GM12878 (cell line): ENCODE measurements at places on chromosomes 6 and 20. TPM values are rescaled to one million over a fixed set of nuclear protein-coding genes. Genes with fewer than 3 reads are reported as not detected.

DNA sequence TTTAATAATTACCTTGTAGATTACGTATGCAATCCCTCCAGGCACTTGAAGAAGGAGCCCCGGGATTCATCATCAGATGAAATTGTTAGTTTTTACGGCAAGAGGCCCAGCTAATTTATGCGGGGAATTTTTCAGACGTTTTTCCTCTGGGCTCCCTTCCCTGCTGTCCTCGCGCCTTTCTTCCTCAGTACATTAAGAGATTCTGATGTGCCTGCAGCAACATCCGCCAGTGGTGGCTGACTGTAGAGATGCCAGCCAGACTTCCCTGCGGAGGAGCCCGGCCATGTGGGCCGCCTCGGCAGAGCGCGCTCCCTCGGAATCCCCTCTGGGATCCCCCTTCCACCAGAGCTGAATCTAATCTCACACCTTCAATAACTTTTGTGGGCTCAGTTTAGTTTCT lies 46.4 kb upstream of the POU3F2 start:
- no peaks in the 10 kb centered on the region for H3K36me3 ChIP-seq
- no peaks in the 10 kb centered on the region for H3K4me1 ChIP-seq
- H3K27ac ChIP-seq: no peak overlapping the region
- H3K4me3 ChIP-seq: no peak overlapping the region
- H3K27me3 ChIP-seq: no peaks in the 10 kb centered on the region
- DNase-seq: no peak

DNA sequence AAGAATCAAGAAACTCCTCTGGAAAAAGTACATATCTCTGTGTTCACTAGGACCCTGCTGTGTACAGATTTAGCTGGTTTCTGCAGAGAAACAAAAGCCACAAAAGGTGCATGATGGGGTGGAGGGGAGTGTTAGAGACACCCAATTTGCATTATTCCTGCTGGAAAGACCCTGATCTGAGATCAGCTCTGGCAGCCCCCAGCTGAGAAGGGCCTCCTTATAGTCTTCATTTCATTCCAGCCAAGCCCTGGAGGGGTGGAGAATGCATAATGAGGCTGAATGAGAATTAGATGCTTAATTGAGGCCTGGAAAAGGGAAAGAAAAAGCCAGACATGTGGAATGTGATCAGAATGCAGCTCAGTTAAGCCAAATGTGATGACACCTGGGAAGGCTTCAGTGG lies 545.6 kb downstream of the KIF16B start:
- no peaks in the 10 kb centered on the region for H3K27me3 ChIP-seq
- no peak overlapping the region for H3K27ac ChIP-seq
- H3K4me1 ChIP-seq: peaks cover 4% of the 10 kb centered on the region; the same call in 1 of the 2 replicates
- H3K36me3 ChIP-seq: no peaks in the 10 kb centered on the region
- no peak overlapping the region for H3K4me3 ChIP-seq

SAPCD1 gene
- 8.6 and 13.0 TPM in 2 replicates for total RNA-seq

RNF182 gene
- not detected in 2 replicates for total RNA-seq

GRCh38 chr6:36701401-36701991 lies 3.9 kb downstream of the RAB44 start:
- H3K27ac ChIP-seq: no peak overlapping the region
- no peaks in the 10 kb centered on the region for H3K4me1 ChIP-seq
- H3K36me3 ChIP-seq: no peaks in the 10 kb centered on the region
- DNase-seq: no peak
- H3K27me3 ChIP-seq: no peaks in the 10 kb centered on the region
- no peak overlapping the region for H3K4me3 ChIP-seq

DNA sequence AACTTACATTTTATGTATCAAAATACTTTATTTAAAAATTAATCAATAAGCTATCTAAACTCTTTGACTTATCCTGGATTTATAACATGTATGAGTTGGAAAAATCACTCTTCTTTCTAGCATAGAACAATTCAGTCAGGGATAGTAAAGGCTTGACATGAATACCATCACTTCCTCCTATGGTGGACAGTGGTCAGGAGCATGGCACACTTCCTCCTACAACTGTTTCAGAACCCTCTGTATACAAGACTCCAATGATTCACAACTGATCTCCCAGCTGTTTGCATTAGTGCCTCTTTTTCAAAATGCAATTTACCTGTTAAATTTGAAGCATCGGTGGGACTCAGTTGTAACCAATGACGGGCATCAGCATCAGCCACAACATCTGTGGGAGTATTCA lies 129.7 kb downstream of the RALGAPA2 start:
- H3K36me3 ChIP-seq: peaks cover 7% of the 10 kb centered on the region; the same call in 1 of the 2 replicates
- H3K4me1 ChIP-seq: no peaks in the 10 kb centered on the region
- H3K4me3 ChIP-seq: no peak overlapping the region
- no peak for DNase-seq

- no peak within 1 kb of the TSS for H3K27ac ChIP-seq
- H3K36me3 ChIP-seq: no peaks in the 10 kb centered on the region
- no peak for DNase-seq
- no peak within 1 kb of the TSS for H3K4me3 ChIP-seq
Measured at GRCh38 chr20:3084283-3084985, at the start of gene AVP. Gene AVP (minus strand): TSS chr20:3084724. CDS start chr20:3084674, 50 bp downstream.

KCNK5 gene
- 3.8 and 4.2 TPM in 2 replicates for total RNA-seq

C20orf96 gene
- total RNA-seq: 7.4 and 8.4 TPM in 2 replicates

DNA sequence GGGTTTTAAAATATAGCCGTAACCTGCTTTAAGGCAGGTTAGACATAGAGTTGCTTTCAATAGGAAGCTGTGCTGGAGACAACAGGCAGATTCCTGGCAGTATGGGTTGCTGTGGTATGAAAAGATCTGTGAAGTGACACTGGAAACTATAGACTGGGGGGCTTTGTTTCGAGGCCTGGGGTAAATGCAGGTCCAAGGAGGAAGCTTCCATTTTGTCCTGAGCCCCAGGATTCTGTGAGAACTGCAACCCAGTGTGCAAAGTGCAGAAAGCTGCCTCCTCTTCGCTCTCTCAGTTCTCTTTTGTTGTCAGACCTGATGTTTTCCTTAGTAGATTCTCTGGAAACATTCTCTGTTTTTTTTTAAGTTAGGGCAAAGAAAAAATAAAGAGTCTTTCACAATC lies 86.9 kb downstream of the LYRM4 start:
- no peaks in the 10 kb centered on the region for H3K27me3 ChIP-seq
- peak overlapping the region; percentile 93 for H3K27ac ChIP-seq
- no peak for DNase-seq

DNA sequence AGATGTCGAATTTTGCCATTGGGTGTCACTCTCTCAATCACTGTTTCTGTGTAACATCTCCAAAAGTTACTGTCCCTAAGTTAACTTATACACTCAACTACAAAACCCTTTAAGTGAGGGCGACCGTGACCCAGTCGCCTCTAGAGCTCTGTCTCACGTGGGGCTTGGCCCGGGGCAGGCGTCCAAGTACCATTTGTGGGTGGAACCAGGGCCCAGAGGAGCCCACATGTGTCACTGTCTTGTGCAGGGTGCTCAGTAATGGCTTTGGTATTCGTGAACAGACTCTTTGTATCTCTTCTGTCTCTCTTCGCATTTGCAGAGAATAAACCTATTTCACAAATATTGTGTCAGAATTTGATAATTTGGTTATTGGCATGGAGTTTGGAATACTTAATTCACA lies 109.9 kb upstream of the THBS2 start:
- no peaks in the 10 kb centered on the region for H3K27me3 ChIP-seq
- H3K4me3 ChIP-seq: no peak overlapping the region
- no peak for DNase-seq
- no peaks in the 10 kb centered on the region for H3K4me1 ChIP-seq
- no peak overlapping the region for H3K27ac ChIP-seq

DNA sequence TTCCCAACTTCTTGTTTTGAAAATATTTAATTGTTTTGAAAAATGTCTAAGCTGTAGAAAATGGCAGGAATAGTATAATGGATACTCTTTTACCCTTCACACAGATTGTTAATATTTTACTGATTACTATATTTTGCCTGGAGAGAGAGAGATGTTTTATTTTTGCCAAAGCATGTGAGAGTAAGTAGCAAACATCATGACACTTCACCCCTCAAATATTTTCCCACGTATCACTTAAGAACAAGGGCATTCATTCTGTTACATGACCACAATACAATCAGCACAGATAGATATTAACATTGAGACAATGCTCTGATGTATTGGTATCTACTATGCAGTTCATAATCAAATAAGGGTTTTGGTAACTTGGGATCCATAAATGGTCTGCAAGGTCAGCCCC lies 116.5 kb downstream of the CCDC170 start:
- no peak for DNase-seq
- H3K27me3 ChIP-seq: no peaks in the 10 kb centered on the region
- H3K27ac ChIP-seq: no peak overlapping the region
- no peak overlapping the region for H3K4me3 ChIP-seq
- H3K36me3 ChIP-seq: no peaks in the 10 kb centered on the region

- no peak overlapping the region for H3K4me3 ChIP-seq
- no peaks in the 10 kb centered on the region for H3K4me1 ChIP-seq
- H3K27me3 ChIP-seq: no peaks in the 10 kb centered on the region
- DNase-seq: no peak
- no peak overlapping the region for H3K27ac ChIP-seq
- H3K36me3 ChIP-seq: no peaks in the 10 kb centered on the region
Measured at GRCh38 chr6:46628498-46628897, 24.1 kb downstream of the CYP39A1 start.

- H3K4me1 ChIP-seq: no peaks in the 10 kb centered on the region
- H3K27ac ChIP-seq: no peak overlapping the region
- no peak for DNase-seq
- H3K4me3 ChIP-seq: no peak overlapping the region
- H3K27me3 ChIP-seq: no peaks in the 10 kb centered on the region
- H3K36me3 ChIP-seq: no peaks in the 10 kb centered on the region
Measured at GRCh38 chr20:7113577-7114466, 346.3 kb downstream of the BMP2 start.

DNA sequence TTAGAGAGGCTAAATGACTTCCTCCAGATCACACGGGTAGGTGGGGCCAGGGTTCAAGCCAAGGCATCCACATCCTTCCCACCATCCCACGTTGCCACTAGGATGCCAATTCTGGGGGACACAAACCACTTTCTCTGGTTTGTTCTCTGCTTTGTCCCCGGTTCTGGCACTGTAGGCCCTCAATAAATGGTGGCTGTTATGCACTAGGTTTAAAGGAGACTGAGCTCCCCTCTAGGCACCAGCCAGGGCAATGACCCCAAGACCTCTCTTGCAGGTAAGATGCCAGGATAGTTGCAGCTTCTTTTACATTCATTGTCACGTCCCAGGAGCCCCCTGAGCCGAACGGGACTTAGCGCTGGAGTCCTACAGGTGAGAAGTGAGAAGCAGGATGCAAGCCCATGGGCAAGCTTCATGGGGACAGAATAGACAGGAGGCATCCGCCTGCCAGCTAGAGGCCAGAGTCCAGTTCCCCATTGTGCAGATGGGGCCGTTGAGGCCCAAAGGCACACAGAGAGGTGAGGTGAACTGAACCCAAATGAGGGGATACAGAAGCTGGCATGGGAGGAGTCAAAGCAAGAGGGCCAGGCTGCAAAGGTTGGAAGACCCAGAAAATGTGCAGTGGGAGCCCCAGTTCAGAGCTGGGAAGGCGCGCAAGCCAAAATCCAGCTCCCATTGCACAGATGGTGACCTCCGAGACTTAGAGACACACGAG lies 677 bp downstream of the PXMP4 start:
- no peaks in the 10 kb centered on the region for H3K27me3 ChIP-seq
- H3K36me3 ChIP-seq: no peaks in the 10 kb centered on the region
- peak overlapping the region; percentile 27 for H3K27ac ChIP-seq
- DNase-seq: no peak
- peaks cover 9% of the 10 kb centered on the region for H3K4me1 ChIP-seq

PPP1R10 gene
- total RNA-seq: 75.1 and 78.7 TPM in 2 replicates

GRCh38 chr6:143337201-143337949 lies 113.1 kb downstream of the ADAT2 start:
- H3K27ac ChIP-seq: no peak overlapping the region
- no peaks in the 10 kb centered on the region for H3K36me3 ChIP-seq
- no peaks in the 10 kb centered on the region for H3K27me3 ChIP-seq
- no peak overlapping the region for H3K4me3 ChIP-seq
- no peaks in the 10 kb centered on the region for H3K4me1 ChIP-seq

DNA sequence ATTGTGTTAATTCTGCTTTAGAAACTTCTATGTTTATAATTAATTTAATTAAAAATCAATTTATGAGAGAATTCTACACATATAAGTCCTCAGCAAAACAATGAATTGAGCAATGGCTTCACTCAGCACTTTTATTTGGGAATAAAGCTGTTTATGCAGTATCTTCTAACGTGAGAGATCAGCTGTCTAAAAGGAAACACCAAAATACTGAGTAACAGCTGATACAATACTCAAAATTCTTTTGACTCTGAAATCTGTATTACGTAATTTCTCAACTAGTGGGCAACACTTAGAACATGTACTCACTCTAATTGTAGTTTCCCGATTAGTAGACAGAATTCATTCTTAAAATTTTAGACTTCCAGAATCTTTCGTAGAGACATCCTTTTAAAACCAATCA lies 49.8 kb downstream of the MAP3K7 start:
- H3K4me3 ChIP-seq: no peak overlapping the region
- H3K27ac ChIP-seq: no peak overlapping the region
- no peak for DNase-seq
- peaks cover 4% of the 10 kb centered on the region; the same call in 1 of the 2 replicates for H3K4me1 ChIP-seq

DNA sequence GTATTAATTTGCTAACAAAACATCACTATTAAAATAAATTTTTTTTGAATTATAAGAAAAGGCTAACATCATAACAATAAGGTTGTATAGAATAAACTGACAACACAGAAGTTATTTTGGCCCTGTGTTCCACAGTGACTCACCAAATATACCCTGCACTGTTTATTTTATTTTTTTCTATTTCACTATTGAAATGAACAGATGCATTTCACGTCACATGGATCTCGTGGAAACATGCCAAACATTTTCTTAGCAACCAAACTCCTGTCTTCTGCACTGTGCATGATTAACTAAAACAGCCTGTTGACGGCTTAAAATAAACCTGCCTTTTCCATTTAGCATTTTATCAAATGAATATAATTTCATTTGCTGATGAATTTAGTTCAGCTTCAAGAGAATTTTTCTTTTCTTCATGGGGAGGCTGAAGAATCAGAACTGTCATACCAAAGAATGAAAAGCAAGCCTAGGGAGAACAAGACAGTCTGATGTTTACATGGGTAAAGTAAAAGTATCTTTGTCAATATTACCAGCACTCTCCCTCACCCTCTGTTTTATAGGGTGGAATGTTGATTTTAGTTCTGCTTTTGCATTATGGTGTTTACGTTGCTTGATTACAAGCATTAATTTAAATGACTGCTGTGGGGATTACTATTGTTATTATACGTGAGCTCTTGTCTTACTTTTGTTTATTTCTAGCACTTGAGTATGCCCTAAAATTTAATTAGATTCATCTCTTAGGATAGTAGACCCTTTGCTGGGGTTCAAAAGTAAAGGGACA lies 115.3 kb downstream of the LCA5 start:
- no peaks in the 10 kb centered on the region for H3K36me3 ChIP-seq
- H3K27ac ChIP-seq: no peak overlapping the region
- H3K4me3 ChIP-seq: no peak overlapping the region
- no peaks in the 10 kb centered on the region for H3K4me1 ChIP-seq
- DNase-seq: peak; percentile 12
